Retinal pigment epithelial cell (primary cell): ENCODE measurements at places on chromosomes 12 and 14.

DNA sequence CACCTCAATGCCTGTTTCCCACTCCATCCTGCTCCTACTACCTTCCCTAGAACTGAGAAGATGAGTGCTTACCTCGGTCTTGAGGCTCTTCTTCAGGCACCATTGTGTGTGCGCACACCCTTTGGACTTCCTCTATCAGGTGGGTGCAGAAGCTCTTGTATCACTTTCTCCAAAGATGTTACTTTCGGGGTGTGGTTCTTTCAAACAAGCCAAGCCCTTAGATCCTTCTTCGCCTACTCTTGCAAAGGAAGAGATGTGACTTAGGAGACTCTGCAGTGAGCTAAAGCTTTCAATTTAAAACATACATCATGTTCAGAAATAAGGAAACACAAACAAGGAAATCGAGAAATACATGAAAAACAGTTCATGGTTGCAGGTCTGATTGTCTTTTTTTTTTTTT lies at the start of gene CLEC4C:
Gene CLEC4C, minus strand, starts transcription at position 130 of the 400 bp plus-strand sequence. Its CDS starts 27 bp downstream, at position 103.
- no peak for DNase-seq

- DNase-seq = no peak
Observed at GRCh38 chr12:112275207-112275606, 107.0 kb downstream of the HECTD4 start.

GRCh38 chr14:63432228-63432627 lies 110.9 kb downstream of the PPP2R5E start:
- DNase-seq = no peak

DNA sequence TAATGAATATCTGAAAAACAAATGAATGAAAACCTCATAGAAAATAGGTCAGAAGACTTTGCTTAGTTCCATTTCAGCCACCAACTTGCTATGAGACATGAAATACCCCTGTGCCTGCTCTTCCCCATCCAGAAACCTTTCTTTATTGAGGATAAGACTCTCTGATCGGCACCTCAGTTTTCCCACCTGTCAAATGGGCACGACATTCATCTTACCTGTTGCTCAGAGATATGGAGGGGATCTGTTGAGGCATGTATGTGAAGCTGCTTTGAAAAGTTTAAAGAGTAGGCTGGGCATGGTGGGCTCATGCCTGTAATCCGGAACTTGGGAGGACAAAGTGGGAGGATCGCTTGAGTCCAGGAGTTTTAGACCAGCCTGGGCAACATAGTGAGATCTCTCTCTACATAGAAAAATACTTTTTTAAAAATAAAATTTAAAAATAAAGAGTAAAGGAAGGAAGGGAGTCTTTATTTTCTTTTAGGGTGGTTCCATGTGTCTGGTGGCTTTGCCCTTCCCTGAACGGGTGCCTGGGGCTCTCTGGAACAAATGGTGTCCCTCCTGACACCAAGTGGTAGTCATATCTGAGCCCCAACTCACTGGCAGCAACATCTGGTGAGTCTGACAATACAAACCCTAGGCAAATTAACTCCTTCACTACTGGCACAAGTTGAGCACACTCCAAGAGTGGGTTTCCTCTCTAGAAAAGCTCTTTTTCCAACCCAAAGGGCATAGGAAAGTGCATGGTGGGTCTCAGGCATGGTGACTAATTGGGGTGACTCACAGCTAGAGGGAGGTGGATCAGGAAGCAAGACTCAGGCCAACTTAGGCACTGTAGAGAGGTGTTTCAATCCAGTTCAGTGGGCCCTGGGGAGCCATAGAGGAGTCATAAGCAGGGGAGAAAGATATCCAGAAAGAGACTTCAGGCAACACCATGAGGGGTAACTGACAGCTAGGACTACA lies 42.1 kb downstream of the MAP1LC3B2 start:
- DNase-seq = no peak

- no peak for DNase-seq
Observed at GRCh38 chr12:70154087-70154638, 89.1 kb upstream of the CNOT2 start.

GRCh38 chr12:113240395-113240794 lies 19.1 kb downstream of the TPCN1 start:
- DNase-seq = no peak

- no peak for DNase-seq
Observed at GRCh38 chr14:51950007-51950406, 39.3 kb upstream of the RTRAF start.

DNA sequence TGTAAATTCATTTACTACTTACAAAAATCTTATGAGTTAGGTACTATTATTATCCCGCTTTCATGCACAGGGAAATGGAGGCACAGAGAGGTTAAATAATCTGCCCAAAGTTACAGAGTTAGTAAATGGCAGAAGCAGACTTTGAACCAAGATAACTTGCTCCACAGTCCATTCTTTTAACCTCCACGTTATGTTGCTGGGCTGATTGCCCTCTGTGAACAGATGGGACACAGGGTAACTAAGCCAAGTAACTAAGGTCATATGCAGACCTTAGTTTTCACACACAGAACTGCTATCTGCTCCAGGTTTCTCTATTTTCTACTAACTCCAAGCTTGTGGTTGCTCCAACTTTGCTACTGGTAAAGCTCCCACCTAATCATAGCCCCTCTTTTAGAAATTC lies 147.1 kb upstream of the IFNG-AS1 start:
- DNase-seq = no peak

DNA sequence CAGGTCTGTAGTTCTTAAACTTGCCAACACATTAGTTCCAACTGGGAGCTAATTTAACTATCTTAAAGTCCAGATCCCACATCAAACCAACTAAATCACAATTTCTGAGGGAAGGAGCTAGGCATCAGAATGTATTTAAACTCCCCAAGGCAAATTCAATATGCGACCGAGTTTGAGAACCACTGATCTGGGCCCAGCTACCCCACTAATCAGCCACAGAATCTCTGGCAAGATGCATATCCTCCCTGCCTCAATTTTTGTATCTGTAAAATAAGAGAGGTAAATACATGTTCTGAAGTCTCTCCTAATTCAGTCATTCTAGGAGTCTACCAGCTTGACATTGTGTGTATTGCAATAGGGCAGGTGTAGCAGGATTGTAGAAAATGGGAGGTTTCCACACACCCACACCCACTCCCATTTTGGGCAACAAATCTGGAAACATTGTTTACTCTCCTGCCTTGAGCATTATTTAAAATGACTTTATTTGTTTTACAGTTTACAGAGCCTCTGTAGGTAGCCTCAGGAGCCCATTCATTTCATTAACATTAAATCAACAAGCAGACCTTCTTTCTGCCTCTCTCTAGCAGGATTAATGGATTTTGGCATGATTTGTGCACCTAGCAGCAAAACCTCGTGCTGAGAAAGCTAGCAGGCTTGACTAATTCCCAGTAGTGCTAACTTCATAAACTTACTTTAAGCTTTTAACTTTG lies 15.6 kb downstream of the LGR5 start:
- DNase-seq = no peak

DNA sequence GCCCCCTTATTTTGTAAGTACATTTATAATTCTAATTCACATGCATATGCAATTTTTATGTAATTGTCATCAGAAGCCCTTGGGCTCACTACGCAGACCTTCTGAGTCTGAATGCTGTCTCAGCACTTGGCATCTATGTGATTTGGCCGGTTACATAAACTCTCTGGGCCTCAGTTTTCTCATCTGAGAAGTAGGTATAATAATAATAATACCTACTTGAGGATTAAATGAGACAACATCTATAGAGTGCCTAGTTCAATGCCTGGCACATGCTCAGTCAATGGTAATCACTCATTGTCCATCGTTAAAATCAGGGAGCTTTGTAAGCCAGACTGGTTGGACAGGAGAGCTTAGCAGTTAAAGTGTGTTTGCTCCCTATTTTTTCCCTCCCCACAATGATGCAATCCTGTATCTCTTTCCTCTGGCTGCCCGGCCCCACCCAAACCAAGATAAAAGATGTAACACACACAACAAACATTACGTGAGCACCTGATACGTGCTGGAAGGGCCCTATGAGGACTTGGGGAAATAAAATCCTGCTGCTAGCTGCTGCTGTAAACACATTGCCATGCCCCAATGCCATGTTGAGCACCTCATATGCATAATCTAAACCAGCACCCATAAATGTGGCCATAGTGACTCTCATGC lies 235.0 kb downstream of the CRADD start:
- no peak for DNase-seq

DNA sequence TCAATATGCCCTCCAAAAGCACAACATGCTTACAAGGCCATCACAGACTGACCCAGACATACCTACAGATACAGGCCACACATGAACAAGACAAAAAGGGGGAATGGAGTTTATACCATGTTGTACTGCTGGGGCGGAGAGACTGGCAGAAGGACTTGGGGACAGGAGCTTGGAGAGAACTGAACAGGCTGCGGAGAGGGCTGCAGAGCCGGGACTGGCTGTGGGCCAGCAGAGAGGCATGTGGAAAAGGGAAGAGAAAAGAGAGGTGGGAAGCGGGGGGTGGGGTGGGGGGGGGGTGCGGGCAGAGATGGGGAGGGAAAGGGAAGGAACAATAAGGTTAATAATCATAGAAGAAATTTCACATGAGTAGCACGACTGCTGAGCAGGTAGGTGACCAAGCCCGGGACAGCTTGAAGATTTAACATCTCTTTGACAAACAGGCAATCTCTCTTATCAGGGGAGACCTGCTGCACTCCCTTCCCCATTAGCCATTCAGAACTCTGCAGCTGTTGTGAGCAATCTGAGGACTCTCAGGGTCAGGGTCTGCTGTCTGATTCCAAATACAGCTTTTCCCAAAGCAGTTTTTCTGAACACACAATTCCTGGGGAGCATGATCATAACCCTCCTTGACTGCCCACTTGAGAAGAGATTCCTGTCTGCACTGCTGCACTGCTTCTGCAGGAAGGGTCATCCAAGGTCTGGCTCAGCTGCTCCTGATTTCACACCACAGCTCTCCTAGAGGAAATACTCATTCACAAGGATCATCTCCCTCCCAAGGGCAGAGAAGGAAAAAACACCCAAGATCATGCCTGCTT lies 21.6 kb upstream of the STAC3 start:
- no peak for DNase-seq

DNA sequence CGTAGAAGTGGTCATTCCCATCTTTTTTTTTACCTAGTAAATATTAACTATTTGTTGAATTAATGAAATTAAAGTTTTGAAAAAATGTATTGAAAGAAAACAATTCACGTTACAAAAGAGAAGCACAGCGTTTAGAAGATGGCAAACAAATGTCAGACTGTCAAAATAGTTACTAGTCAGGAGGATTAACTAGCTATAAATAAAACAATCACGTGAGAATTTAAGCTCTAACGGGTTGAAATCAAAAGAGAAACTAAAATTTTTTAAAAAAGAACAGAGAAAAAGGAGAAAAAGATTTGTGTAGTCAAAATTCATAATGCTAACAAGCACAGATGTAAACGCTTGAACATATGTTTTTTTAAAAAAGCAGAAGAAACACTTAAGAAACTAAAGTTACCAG lies 26.4 kb downstream of the DDHD1 start:
- no peak for DNase-seq

DNA sequence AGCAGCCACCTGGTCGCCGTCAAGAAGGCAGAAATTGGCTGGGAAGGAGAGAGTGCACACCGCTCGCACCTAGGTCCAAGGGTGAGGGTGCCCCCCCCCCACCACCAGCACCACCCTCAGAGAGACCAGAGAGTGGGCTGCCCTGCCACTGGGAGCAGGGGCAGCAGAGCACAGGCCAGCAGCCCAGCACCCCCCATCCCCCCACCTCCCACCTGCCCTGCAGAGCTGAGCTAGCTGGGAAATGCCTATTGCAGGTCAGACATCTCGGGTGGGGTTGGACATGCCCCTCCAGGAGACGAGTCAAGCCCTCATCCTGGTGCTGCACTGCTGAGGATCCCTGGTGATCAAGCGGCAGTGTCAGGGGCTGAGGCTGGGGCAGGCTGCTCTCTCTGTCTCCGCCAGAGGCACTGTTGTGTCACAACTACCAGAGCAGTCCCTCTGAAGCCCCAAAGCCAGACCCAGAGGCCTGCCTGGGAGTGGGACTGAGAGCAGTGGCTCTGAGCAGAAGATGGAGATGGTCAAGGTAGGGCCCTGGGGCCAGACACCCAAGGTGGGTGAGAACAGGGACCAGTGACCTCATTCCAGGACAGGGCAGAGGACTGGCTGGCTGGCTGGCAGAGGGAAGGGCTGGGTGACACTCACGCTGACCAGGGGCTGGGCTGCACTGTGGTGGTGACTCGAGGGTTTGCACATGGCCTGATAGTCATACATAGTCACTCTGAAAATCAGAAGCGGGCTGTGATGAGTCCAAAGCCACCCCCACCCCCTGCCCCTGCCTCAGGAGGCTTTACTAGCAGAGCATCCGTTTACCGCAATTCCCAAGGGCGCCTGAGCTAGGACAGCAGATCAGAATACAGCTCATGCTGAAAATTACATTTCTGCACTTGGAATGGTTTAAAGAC lies 19.7 kb upstream of the LRTM2 start:
- DNase-seq = no peak

DNA sequence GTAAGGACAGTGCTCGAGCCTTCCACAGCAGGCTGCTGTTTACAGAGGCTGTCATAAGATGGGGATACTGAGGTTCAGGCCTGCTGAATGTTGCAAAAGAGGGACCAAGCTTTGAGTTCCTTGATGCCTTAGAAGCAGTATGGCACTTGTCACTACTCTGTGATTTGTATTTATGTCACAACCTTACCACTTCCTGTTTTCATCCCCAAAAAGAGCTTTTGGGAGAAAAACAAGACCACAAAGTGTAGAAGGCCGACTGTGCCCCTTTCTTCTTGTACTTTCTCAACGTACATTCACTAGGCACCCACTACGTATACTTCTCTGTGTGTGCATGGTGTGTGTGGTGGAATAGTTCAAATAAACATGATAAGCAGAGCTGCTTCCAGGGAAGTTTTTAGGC lies 90.1 kb downstream of the DRAM1 start:
- no peak for DNase-seq

DNA sequence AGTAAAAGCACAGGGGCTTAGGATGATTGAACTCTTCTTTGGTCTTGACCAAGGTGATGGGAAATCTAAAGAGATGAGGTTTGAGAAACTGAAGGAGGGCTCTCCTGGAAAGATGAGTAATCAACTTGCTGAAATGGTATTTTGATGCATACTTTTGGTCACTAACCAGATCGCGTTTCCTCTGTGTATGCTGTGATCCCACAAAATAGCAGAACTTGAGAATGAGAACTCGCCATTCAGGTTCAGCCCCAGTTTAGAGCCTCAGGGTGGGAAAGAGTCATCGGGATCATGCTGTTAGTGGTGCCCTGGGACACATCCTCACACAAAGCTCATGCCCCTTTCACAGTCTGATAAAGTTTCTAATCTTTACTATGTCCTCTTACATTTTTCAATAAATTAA lies 488.8 kb downstream of the ETNK1 start:
- no peak for DNase-seq

- no peak for DNase-seq
Observed at GRCh38 chr12:114774197-114774596, 90.2 kb upstream of the TBX3 start.

- no peak for DNase-seq
Observed at GRCh38 chr12:123233505-123234308, 471 bp downstream of the MTRFR start.

- no peak for DNase-seq
Observed at GRCh38 chr14:61756135-61756534, 6.1 kb upstream of the SNAPC1 start.

- DNase-seq = no peak
Observed at GRCh38 chr14:101187816-101188570, 284.5 kb upstream of the RTL1 start.
